Stimulated activated CD8-positive, alpha-beta memory T cell treated with anti-CD3 and anti-CD28 coated beads, Interleukin-7, amount 100 ng/mL, for 1 hour (primary cell): ENCODE measurements at places on chromosomes 7 and 10.

DNA sequence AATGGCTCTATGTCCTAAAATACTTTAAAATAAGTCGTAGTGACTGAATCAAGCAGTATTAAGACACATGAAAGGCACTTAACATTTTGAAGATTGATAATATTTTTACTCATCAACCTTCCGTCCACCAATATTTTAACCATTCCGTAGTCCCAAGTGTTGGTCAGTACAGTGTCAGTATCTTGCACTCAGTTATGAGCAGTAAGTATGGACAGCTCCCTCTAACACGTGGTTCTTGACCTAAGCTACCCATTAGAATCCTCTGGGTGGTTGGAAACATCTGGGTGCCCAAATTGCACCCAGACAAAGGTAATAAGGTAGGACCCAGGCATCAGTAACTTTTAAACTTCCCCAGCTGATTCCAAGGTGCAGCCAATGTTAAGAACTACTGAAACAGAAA lies 260.2 kb downstream of the HDAC9 start:
- DNase-seq, result no peak

DNA sequence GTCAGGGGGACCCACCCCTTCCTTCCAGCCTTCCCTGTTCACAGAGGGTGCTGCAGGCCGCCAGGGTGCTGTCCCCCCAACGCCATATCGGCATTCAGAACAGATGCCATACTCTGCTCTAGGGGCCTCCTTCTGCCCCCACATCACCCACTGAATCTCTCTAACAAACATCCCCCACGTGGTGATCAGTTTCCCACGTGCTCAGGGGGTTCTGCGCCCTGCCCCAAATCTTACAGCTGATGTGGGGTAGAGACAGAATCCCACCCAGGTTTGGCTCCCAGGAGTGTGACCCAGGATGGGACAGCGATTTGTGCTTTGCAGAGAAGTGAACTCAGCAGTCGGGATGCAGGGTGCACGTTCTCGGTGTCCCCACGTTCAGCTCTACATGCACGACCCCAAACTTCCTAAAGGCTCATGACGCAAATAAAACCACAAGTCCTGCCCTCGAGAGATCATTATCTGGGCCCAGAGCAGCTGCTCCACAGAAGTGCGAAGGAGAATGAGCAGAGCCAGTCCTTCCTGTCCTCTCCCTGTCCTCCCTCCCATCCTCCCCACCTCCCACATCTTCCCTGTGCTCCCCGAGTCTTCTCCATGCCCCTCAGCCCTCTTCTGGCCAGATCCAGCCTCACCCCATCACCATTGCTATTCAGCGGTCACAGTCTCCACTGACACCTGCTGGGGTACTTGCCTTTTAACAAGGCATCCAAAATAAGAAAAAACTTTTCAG lies 423.4 kb downstream of the DNAJB6 start:
- DNase-seq, result no peak

- no peak for DNase-seq
Measured at GRCh38 chr7:106034383-106034782, 71.3 kb downstream of the CDHR3 start.

DNA sequence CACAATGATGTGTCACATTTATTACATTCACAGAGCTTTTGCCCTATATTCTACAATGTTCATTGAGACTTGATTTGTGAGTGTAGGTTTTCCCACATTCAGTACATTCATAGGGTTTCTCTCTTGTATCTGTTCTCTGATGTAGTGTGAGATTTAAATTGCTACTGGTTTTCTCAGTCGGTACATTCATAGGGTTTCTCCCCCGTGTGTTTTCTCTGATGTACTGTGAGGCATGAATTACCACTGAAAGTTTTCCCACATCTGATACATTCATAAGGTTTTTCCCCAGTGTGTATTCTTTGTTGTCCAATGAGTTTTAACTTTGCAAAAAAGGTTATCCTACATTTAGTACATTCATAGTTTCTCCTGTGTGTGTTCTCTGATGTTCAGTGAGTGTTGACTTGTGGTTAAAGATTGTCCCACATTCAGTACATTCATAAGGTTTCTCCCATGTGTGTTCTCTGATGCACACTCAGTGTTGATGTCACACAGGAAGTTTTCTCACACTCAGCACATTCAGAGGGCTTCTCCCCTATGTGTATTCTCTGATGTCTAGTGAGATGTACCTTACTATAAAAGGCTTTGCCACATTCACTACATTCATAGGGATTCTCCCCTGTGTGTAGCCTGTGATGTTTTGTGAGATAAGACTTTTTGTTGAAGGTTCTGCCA lies 63.0 kb downstream of the ZNF248 start:
- DNase-seq, result no peak

- no peak for DNase-seq
Measured at GRCh38 chr10:49049660-49050059, 65.7 kb downstream of the VSTM4 start.

DNA sequence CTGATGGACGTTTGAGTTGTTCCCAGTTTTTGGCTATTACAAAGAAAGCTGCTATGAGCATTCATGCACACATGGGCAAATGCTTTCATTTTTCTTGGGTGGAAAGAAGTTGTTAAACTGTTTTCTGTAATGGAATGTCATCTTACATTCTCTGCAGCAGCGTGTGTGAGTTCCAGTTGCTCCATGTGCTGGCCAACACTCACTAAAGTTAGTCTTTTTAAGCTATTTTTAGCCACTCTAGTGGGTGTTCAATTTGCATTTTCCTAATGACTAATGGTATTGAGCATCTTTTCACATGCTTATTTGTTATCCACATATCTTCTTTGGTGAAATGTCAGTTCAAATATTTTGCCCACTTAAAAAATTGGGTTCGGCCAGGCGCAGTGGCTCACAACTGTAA lies 82.8 kb upstream of the COL13A1 start:
- DNase-seq, result no peak

DNA sequence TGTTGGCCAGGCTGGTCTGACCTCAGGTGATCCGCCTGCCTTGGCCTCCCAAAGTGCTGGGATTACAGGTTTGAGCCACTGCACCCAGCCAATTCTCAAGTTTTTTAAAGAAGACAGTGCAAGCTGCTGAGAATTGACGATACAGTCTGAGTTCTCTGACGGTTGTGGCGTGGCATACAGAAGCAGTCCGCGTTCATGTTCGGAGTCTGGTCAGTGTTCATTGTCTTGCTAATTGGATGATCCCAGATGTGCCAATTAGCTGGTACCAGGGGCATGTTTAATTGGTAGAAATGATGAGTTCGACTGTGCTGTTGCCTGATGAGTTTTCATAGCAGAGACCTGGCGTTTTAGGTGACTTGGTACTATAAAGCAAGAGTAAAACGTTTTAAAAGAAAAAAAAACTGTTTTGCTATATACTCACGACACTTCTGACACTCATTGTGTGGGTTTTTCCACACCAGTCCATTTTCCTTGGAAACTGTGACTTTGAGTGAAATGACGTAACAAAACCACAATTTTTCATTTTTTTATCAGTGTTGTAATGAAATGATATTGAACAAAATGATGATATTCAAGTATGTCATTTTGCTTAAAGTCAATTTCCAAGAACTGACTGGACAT lies 32.3 kb downstream of the CAMK1D start:
- DNase-seq, result no peak

DNA sequence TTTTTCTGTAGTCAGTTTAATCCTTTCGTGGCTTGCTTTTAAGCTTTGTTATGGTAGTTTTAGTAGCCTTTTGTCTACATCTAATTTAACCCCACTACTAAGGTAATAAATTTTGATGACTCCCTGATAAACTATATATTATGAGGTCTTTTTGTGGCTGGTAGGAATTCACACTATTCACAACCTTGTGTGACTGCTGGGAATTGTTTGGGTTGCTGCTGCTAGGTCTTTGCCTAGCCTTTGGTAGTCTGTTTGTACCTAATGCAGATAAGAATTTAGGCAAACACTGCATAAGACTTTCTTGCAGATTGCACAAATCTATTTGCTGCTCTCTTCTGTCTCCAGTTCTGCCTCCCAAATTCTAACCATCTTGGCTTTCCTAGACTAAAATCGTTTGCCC lies 58.3 kb downstream of the SHOC2 start:
- no peak for DNase-seq

- DNase-seq, result no peak
Measured at GRCh38 chr10:103630156-103630555, 136.7 kb downstream of the NEURL1 start.

DNA sequence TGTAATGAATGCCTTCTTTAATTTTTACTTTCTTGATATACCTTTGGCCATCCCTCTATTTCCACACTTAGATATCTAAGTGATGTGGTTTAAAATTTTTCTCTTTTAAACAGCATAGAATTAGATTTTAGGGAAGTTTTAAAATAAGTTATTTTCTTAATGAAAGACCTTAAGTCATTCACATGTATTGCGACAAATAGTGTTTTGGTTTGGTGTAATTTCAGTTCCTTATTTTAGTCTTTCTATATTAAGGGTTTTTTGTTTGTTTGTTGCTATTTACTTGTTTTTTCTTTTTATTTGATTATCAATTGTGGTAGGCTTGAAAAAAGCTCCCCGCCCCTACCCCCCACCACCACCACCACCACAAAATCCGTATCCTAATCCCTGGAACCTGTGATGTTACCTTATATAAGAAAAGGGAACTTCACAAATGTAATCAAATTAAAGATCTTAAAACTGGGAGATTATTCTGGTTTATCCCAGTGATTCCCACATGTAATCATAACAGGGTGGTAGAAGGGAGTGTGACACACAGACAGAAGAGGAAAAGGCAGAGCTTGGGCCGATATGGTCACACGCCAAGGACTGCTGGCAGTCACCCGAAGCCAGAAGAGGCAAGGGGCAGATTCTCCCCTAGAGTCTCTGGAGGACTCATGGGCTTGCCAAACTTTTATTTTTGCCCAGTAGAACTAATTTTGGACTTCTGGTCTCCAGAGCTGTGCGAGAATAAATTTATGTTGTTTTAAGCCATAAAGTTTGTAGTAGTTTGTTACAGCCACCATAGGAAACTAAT lies 149.7 kb downstream of the NPSR1 start:
- no peak for DNase-seq

GRCh38 chr10:132689721-132690360 lies 96.1 kb downstream of the NKX6-2 start:
- DNase-seq, result no peak

- no peak for DNase-seq
Measured at GRCh38 chr7:23347033-23347681, 48.0 kb downstream of the MALSU1 start.

DNA sequence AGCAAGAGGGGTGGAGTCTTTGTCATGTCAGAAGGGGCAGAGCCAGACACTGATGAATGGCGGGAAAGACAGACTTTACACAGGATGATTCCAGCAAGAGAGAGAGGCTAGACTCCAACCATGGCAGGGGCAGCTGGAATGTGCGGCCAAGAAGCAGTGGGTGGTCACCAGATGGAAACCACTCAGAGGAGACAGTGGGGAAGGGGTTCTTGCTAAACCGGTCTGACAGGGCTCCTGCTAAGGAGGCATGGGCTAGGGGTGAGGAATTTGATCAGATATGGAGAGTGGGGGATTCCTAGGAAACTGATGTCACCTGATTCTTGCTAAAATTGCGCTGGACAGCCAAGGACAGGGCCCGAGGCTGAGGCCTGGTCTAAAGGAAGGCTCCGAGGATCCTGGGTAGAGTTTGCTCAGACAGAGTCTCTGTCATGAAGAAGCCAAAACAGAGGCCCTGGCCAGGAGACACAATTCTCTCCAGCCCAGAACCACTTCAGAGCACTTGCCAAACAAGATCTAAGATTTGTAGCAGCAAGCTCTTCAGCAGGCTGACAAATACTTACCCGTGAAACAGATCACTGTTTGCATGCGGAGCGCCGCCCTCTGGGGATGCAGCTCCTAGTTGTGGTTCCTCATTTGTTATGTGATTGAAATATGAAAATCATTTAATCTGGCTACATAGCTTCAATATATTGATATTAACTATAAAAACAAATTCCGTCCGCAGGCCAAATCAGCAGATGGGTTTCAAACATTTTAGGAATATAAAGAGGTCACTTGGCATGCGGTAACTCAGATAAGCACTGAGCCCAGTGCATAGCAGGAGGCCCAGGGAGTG lies 377.0 kb downstream of the TCERG1L start:
- DNase-seq, result no peak

DNA sequence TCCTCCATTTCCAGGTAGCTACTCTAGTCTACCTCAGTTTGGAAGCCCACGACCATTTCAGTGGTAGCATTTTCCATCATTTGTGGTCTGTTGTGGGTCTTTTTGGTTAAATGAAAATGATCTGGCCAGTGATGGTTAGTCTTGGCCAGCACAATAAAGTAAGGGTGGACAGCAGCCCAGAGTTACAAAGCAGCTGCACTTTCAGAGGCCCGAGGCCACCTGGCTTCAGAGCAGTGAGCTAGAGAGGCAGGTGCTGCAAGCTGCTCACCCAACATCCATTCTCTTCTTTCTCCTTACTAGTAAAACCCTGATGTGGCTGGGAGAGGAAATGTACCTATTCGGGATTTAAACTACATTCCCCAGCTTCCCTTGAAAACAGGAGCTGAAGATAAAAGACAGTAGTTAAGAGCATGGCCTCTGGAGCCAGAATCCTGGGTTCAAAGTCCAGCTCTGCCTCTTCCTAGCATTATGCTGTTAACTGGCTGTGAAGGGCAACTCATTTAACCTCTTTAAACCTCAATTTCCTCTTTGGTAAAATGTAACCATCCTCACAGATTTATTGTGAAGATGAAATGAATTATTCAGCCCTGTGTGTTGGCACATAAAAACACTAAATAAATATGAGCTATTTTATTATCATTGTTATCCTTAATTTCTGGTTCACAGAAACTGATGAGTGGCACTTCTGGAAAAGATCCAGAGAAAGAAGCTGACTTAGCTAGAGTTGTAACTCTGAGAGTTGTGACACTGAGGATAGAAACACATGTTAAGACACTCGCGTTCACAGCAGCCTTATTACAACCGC lies 517.4 kb downstream of the PARD3 start:
- no peak for DNase-seq

GRCh38 chr7:125218076-125218475 lies 288.5 kb upstream of the POT1 start:
- no peak for DNase-seq

DNA sequence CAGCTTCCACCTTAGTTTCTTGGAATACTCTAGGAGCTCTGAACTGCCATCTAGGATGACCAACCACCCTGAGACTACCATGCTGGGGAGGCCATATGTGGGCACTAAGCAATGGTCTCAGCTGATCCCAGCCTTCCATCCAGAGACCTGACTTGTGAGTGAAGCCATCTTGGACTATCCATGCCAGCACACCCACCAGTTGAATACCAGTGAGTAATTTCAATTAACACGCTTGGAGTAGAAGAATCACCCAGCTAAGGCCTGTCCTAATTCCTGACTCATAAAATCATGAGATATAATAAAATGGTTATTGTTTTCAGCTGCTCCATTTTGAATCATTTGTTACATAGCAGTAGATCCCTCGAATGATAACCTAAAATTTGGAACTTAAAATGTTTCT lies 5.2 kb upstream of the KIF5B start:
- DNase-seq, result no peak

GRCh38 chr10:31820778-31821369 lies 107.8 kb downstream of the ARHGAP12 start:
- DNase-seq, result no peak

GRCh38 chr10:110865186-110865808 lies 6.4 kb upstream of the PDCD4 start:
- no peak for DNase-seq

- no peak for DNase-seq
Measured at GRCh38 chr7:19111474-19112273, 5.8 kb downstream of the TWIST1 start.

GRCh38 chr10:8254350-8254749 lies 199.9 kb downstream of the GATA3 start:
- no peak for DNase-seq
